Cortex of kidney (tissue), 1 donor: ENCODE measurements at places on chromosomes 2 and 18.

- no peak for DNase-seq
Observed at GRCh38 chr2:70362661-70363060, 60.8 kb upstream of the FAM136A start.

DNA sequence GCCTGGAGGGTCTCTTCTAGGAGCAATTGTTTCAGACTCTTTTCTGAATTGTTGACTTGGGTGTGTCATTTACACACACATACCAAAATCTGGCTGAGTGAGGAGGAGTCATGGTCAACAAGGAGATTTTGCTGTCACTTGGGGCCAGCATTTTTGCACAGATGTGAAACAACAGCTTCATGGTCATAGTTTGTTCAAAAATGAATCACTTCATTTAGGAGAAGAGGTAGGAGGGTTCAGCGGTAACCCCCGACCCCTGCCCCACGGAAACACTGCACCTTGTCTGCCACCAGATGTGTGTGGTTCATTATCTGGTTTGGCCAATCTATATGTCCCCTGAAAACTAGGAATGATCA is 42.2 kb downstream of the LBH start:
- DNase-seq: no peak

- DNase-seq: no peak
Observed at GRCh38 chr2:14641116-14641515, 8.6 kb downstream of the LRATD1 start.

DNA sequence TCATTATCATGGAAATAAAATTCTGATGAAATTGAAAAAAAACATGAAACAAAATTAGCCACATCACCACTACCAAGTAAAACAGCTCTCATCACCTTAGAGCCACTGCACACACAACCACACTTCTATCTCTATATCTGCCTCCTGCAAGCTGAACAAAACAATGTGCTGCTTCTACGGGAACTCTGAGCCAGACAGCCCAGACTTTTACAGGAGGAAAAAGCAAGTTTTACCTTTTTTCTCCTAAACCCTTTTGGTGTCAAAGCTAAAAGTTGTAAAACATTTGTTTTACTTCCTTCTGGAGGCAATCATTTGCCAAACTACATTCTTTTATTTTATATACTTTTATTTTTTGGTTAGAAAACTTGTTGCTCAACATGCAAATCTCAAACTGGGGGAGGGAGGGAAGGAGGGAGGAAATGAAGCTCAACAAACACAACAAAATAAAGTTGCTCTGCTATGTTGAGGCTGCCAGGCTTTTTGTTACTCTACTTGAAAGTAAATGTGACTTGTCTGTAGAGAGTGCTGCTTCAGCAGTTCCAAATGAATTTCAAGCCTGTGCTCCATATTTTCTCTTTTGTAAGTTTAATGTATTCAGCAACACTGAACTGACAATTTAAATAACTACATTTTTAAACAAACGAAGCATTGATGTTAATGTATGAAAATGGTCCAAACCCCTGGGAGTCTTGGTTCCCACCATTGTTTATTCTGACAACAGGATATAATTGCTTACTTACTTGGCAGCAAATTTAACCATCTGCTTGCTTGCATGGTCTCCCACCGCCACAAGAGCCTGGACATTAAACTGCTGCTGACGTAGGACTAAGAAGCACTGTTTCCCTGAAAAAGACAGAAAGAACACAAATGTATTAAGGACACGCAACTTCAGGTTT is 24.5 kb downstream of the DARS1 start:
- DNase-seq: no peak

DNA sequence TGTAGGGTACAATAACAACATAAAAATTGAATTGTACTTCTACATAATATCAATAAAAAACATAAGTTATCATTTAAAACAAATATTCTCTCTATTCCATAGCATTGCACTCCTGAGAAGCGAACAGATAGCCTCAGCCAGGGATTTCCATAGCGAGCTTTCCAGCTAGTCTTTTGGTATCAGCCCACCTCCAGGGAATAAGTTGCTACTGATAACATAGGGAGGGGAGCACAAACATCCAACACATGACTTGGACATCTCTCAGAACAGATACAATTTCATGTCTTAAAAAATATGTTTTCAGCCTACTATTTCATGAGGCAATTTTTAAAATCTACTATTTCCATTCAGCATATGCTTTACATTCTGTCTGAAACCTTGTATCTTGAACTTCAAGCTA is 804.4 kb upstream of the RAB6C start:
- no peak for DNase-seq

GRCh38 chr2:172893671-172894070 is 158.0 kb downstream of the RAPGEF4 start:
- no peak for DNase-seq

DNA sequence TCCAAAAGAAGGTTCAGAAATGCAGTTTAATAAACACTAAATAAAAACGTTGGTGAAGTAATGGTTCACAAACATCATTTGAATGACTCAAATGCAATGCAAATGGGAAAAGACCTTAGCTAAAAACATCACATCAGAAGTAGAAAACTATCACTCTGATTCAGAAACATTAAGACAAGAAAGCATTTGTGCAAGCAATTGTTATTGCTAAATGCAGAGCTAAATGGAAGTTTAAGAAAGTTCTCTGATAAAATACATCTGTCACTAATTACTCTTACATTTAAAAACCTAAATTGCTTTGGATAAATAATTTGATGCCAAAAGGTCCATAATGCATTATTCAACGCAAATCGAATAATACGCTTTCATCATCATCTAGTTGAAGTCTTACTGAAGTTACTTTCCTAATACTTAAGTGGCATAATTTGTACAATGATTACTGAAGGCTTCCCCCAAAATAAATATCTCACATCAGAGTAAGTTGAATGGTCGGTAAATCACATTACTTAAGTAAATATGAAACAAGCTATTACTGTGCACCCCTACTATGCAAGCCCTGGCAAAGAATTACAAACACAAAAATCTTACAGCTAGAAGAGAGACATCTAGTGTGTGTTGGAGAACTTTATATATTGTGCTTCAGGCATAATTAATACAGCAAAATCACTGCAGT is 105.7 kb upstream of the KCTD1 start:
- DNase-seq: no peak

GRCh38 chr2:99765731-99766318 is 276.0 kb upstream of the REV1 start:
- no peak for DNase-seq
